ENCODE measurements at places on chromosomes 11 and 22. TPM values are rescaled to one million over a fixed set of nuclear protein-coding genes. Genes with fewer than 3 reads are reported as not detected.

- no peaks in the 10 kb centered on the region for H3K27me3 ChIP-seq
- no peak for DNase-seq
- H3K4me3 ChIP-seq, result no peak overlapping the region
- peaks cover 30% of the 10 kb centered on the region for H3K4me1 ChIP-seq
Measured at GRCh38 chr11:77071671-77072605, 5.2 kb downstream of the CAPN5 start.

- H3K4me3 ChIP-seq, result no peak overlapping the region
- no peaks in the 10 kb centered on the region for H3K27me3 ChIP-seq
- H3K27ac ChIP-seq, result no peak overlapping the region
- no peaks in the 10 kb centered on the region for H3K36me3 ChIP-seq
- H3K4me1 ChIP-seq, result no peaks in the 10 kb centered on the region
- no peak for DNase-seq
Measured at GRCh38 chr11:36109850-36110606, 166.2 kb downstream of the LDLRAD3 start.

- no peaks in the 10 kb centered on the region for H3K36me3 ChIP-seq
- H3K27me3 ChIP-seq, result no peaks in the 10 kb centered on the region
- no peak overlapping the region for H3K27ac ChIP-seq
- no peak for DNase-seq
Measured at GRCh38 chr11:66950112-66950535, 8.1 kb downstream of the PC start.

DNA sequence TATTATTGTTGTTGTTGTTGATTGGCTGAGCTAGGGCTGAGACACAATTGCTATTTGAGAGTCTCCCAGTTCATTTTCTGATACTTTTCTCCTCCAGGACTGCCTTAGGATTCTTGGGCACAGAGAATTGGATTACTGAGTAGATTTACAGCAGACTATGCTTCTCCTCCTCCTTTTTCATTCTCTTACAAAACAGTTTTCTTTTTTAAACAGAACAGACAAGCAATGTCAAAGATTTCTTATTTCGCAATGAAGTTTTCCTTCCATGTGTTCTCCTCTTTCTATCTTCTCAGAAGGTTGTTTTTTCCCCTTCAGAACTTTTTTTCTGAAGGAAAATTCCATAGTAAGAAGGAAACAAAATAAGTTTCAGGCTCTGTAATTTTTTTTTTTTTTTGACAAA lies 19.8 kb upstream of the TIMP3 start:
- H3K4me3 ChIP-seq, result no peak overlapping the region
- H3K36me3 ChIP-seq, result no peaks in the 10 kb centered on the region

ACR gene
- not detected for total RNA-seq

NLRP6 gene
- total RNA-seq, result 2.2 TPM

PRR33 gene
- total RNA-seq, result not detected

CASP5 gene
- total RNA-seq, result 0.50 TPM

ASCL2 gene
- 0.83 TPM for total RNA-seq

Measured in esophagus muscularis mucosa (tissue), 4 donors.